ENCODE measurements at places on chromosomes 4 and X. TPM values are rescaled to one million over a fixed set of nuclear protein-coding genes. Genes with fewer than 3 reads are reported as not detected.

The BEND2 gene
- total RNA-seq: 0.14 TPM

The FRMPD3 gene
- 3.2 TPM for total RNA-seq

The NUDT10 gene
- total RNA-seq: 5.9 TPM

The HSPA4L gene
- 4.6 TPM for total RNA-seq

The EGFL6 gene
- total RNA-seq: 6.3 TPM

The RBM10 gene
- 30.2 TPM for total RNA-seq

The APLN gene
- 1.8 TPM for total RNA-seq

The RHOXF2B gene
- 0.12 TPM for total RNA-seq

Measured in lung (tissue), 17 donors.